ENCODE measurements at places on chromosomes 3 and 15.

DNA sequence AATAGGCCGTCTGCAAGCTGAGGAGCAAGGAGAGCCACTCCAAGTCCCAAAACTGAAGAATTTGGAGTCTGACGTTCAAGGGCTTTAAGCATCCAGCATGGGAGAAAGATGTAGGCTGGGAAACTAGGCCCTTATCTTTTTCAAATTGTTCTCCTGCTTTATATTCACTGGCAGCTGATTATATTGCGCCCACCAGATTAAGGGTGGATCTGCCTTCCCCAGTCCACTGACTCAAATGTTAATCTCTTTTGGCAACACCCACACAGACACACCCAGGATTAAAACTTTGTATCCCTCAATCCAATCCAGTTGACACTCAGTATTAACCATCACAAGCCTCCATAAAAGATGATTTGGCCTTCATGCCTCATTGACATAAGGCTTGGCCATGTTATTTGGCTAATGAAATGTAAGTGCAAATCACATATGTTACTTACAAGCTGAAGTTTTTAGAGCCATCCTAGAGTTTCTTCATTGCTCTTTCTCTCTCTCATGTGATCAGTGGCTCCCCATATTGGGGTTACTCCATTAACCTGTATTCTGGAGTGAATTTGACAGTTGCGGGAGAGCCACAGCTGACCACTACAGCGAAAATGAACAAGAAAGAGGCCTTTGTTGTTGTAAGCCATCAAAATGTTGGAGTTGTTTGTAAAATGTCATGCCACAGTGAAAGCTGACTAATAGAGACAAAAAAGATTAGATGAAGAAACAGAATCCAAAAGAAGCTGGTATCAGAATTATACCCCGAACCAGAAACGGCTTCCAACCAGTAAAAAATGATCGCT, 61.7 kb downstream of the GBE1 start:
- DNase-seq, result peak; percentile 9

- no peak for DNase-seq
Measured at GRCh38 chr3:139107424-139108252, 62.9 kb upstream of the PRR23C start.

DNA sequence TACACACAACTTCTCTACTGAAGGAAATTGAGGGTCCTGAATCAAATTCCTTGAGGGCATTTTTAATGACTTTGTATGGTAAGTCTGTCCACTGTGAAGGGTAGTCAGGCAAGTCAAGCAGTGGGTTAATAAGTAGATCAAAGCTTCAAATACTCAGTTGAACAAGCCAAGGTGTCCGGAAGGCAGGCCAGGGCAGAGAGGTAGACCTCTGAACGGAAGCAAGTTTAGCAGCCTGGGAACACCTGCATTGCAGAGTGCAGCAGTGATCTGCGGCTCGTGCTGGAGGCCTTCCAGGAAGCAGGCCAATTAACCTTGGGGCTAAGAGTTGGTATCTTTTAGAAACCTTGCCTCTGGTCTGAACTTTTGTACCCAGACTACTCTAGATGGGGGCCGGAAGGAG, 143.8 kb downstream of the LRTM1 start:
- no peak for DNase-seq

DNA sequence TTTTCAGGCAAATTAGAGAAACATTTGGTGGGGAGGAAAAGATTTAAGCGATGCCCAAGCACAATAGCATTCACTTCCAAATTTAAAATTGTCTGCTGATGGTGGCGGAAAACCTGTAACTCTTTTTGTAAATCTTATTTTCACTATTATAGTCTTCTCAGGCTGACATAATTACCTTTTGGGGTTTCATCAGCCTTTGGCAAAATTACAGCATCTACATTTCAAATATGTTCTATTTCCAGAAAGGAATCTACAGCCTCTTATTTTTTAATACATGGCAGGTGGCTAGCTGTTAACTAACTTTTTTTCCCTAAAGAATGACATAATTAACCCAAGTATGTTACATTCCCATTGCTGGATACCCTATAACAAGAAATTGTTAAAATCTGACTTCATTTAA, 391.5 kb upstream of the CCDC54 start:
- no peak for DNase-seq

DNA sequence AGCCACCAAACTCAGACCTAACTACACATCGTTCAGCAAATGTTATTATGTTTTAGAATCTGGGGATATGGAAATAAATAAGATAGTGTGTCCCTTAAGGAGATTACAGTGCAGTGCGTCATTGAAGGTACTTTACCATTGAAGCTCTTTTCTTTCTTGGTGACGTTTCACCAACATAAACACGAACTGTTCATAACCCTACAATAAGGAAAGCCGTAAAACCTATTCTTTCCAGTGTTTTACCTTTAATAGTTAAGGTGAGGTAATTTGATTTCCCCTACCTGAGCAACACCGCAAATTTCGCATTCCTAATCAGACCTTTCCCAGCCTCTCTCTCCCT, 826 bp downstream of the CCDC66 start:
- DNase-seq, result no peak

GRCh38 chr3:162994165-162994564, 1497.6 kb downstream of the OTOL1 start:
- no peak for DNase-seq

- DNase-seq, result no peak
Measured at GRCh38 chr15:79562899-79563298, 130.8 kb downstream of the MINAR1 start.

- DNase-seq, result no peak
Measured at GRCh38 chr3:133383175-133383574, 16.7 kb upstream of the BFSP2 start.

DNA sequence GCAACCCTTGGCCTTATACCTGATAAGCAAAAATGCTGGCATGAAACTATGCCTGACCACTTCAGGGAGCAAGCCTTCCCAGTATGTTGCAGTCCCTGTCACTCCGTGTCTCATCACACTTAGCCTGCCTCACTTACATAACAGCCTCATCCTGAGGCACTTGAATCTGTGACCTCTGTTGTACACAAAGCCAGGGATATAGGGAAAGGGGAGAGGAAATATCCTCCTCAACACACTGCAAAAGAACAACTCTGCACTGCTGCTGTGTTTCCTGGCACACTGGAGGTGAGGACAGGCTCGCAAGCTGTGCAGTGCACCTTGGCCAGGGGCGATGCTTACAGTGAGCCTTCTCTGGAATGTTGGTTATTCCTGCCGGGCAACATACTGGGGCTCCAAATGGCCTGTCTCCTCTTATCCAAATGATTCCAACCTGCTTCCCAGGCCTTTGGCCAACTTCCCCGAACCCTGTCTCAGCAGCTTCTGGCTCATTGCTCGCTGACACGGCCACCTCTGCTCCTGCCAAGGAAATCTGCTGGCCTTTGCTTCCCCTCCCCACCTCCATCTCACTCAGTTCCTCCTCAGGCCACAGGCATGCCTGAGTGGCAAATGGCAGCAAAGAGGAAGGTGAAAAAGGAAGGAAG, 109.2 kb downstream of the CD47 start:
- peak; percentile 73 for DNase-seq

DNA sequence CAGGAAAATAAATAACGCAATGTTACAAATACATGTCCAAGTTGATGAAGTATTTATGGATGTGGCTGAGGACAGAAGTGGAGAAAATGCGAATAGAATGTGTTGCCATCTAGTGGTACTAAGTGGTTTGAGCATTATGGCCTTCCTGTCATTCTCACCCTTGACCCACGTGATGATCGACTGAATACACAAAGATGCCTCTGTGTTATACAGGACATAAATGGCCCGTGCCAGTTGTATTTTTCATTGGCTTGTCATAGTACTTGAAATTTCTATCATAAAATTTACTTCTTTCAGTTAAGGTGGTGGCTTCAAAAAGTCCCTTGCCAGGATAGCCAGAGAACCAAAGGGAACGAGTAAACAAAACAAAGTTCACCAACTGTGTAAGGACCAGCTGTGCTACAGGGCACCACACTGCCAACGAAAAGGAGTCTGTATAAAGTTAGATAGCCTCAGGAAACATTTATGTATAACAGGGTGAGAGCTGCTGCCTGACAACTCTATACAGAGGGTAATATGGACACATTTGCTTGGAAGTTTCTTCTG, 103.7 kb downstream of the MYH15 start:
- peak; percentile 92 for DNase-seq

DNA sequence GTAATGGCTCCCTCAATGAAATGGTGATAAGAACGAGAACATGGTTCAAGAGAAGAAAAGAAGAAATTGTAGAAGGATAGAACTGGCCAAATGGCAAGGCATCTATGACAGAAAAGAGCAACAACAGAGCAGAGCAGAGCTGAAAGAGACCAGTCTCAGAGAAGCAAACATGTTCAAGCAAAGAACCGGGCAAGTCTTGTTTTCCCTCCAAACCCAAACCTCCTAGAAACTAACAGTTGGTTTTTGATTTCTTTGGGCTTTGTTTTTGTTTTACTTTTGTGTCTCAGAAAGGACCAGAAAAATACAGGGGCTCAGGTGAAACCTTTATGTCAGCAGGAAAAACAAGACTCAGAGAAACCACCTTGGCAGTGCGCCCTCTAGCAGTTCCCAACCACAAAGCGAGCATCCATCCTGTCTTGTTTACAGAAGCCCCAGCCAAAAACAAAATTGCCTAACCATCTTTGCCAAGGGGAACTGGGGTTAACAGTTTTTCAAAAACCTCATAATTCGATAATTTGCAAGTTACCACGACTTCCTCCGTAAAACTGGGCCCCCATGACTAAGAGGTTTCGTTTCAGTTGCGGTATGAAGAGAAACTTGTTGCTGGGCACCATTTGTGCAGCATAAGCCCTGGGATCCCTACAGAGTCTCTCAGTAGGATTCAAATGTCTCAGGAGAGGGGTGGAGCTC, 159.2 kb upstream of the SLC24A5 start:
- DNase-seq, result no peak

GRCh38 chr3:68148447-68148846, 494.0 kb upstream of the SUCLG2 start:
- DNase-seq, result peak; percentile 23

DNA sequence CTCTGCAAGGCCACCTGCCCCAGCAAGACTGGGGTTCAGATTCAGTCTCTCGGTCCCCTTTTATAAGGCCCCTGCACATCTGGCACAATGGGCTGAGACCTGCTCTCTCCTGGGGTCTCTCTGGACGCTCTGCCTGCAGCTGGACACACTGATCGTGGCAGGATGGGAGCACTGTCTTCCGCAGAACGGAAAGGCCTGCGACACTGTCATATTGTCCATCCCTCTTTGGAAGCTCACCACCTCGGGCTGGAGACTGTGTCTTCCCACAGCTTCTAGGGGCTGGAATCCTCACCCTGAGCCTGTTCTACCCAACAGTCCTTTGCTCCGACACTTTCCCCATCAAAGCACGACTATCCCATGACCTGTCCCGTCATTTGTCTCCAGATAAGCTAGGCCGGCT, 11.5 kb upstream of the IGDCC4 start:
- no peak for DNase-seq

DNA sequence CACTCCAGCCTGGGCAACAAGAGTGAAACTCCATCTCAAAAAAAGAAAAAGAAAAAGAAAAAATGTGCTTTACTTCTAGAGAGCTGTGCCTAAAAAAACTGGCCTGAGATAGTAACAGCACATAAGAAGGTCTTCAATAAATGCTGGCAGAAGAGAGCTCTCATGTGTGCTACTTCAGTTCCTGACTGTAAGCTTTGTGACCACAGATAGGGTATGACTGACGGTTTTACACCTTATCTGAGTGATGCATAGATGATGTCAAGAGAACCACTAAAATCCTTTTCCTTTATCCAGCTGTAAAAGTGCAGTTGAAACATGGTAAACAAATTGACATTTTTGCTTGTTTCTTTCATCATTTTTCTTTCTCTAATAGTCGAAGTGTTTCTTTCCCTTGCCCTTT, 127.9 kb downstream of the C3orf70 start:
- no peak for DNase-seq

GRCh38 chr3:185976100-185976499, 38.3 kb upstream of the TRA2B start:
- no peak for DNase-seq

GRCh38 chr3:159832024-159832423, 156.6 kb upstream of the IL12A start:
- DNase-seq, result no peak

- DNase-seq, result no peak
Measured at GRCh38 chr3:143727391-143727790, 120.9 kb downstream of the SLC9A9 start.

- DNase-seq, result no peak
Measured at GRCh38 chr3:17151598-17152373, 267.0 kb downstream of the PLCL2 start.

GRCh38 chr3:170164717-170165116, 16.8 kb downstream of the PHC3 start:
- DNase-seq, result no peak

DNA sequence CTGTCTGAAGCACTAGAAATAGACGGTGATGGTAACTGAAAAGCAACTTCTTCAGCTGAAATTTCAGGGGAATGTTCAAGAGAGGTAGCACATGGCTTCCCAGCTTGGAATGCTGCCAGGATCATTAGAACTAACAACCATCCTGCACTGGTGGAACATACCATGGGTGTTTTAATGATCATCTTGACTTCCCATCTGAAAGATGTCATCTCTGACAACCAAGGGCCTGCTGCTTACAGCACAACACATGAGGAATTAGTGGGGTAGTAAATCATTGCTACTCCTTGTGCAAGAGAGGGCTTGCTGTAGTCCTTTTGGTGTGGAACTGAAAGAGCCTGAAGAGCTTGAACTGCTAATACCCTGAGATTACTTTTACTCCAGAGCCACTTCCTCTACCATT, 853.7 kb downstream of the MCTP2 start:
- DNase-seq, result no peak

DNA sequence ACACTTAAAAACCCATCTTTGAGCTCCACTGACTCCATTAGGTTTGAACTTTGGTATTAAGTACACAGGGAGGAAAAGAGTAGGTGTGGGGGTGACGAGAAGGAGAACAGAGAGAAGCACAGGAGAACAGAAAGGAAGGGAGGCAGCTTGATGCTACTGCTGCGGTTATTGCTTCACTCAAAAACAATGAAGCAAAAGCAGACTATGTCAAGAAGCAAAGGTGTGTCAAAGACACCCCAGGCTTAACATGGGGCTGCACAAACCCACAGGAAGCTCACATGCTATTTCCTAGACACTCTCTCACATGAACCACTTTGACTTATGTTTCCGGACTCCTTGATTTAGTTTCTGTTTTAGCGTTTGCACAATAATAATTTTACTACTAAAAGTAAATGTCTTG, 961.0 kb upstream of the CFAP20DC start:
- no peak for DNase-seq

DNA sequence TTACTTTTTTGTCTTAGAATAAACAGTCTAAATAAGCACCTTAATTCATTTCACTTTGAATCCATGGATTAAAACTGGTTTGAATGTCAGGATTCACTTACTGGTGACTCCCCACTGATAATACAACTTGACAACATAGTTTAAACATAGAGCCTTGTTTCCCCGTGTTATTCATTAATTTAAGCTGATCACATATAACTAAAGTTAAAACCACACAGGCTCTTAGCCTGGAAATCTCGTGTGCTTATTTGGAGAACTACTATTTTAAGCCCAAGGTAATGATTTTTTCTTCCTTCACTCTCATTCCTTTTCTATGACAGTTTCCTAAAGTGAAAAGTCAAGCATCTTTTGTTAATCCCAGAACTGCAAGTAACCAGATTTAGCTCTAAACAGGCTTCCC, 64.2 kb downstream of the HACD2 start:
- no peak for DNase-seq

- DNase-seq, result no peak
Measured at GRCh38 chr3:45682311-45682710, 6.9 kb upstream of the SACM1L start.

- no peak for DNase-seq
Measured at GRCh38 chr15:72774696-72775383, 8.7 kb downstream of the ADPGK start.

- DNase-seq, result no peak
Measured at GRCh38 chr15:74213858-74214284, 11.3 kb upstream of the STRA6 start.

All from Ammon's horn (tissue), 1 donor.